ENCODE measurements at places on chromosomes 2 and 18.

- no peak for DNase-seq
Measured at GRCh38 chr2:164964700-164965099, 9.4 kb upstream of the SLC38A11 start.

GRCh38 chr2:124395961-124396360, 370.9 kb downstream of the CNTNAP5 start:
- no peak for DNase-seq

GRCh38 chr18:58235001-58235436, 191.0 kb downstream of the NEDD4L start:
- DNase-seq: no peak

GRCh38 chr2:186427970-186428369, 58.1 kb upstream of the ZC3H15 start:
- DNase-seq: no peak

- DNase-seq: no peak
Measured at GRCh38 chr2:89848114-89848513, 1156.6 kb downstream of the RPIA start.

- no peak for DNase-seq
Measured at GRCh38 chr2:234556848-234557573, 60.1 kb upstream of the ARL4C start.

- DNase-seq: no peak
Measured at GRCh38 chr2:64277101-64277849, 133.1 kb upstream of the PELI1 start.

DNA sequence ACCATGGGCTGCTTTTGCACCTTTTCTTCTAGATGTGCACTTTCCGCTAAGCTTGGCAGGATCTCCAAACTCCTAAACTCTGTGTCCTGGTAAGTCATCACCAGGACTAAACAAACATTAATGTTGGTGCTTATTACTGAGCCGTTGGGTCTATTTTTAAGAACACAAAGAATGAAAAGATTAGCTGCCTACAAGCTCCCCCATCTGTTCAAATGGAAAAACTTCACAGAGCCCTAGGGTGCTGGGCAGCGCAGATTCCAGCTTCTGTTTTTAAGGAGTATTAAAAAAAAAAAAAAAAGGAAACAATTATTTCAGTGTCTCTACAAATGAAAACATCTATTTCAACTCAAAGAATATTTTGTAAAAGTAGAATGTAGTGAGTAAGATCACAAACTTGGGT, 97.8 kb upstream of the AQP4 start:
- DNase-seq: no peak

DNA sequence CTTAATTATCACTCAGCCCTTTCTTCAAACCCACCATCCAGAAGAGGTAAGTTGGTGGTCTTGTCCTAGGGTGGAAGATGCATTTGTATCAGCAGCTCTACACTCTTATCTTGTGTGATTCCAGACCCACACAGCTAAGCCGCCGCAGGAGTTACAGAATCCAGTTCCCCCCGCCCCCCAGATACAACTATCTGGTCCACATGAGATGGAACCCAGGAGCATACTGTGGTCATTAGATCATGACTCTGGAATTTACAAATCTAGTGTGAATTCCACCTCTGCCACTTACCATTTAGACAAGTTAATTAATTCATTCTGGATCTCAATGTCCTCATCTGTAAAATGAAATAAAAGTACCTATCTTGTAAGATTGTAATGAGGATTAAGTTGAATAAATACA, 486.4 kb downstream of the BCL11A start:
- peak; percentile 45 for DNase-seq

- no peak for DNase-seq
Measured at GRCh38 chr2:236825989-236826510, 256.4 kb downstream of the ACKR3 start.

- no peak for DNase-seq
Measured at GRCh38 chr2:54262015-54262765, 6.2 kb upstream of the TSPYL6 start.

- no peak for DNase-seq
Measured at GRCh38 chr18:12076424-12077140, 17.1 kb upstream of the ANKRD62 start.

- DNase-seq: no peak
Measured at GRCh38 chr18:63158676-63159291, 160.8 kb downstream of the BCL2 start.

DNA sequence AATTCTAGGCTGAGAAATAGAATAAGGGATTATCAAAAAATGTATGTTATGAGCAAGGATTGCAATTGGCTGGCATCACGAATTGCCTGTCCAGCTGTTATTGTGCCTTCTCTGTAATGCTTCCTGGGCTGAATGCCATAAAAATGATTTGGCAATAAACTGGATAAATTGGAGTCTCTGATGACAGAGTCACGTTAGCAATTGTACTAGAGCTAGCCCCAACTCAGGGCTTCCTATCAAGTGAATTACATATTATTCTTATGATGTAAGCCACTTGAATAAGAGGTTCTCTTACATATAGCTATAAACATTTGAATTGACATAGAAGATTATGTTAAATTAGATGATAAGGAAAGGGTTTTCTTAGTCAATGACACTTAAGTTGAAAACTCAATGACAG, 607.5 kb upstream of the REG3G start:
- DNase-seq: no peak

- no peak for DNase-seq
Measured at GRCh38 chr18:4125627-4126230, 329.4 kb downstream of the DLGAP1 start.

DNA sequence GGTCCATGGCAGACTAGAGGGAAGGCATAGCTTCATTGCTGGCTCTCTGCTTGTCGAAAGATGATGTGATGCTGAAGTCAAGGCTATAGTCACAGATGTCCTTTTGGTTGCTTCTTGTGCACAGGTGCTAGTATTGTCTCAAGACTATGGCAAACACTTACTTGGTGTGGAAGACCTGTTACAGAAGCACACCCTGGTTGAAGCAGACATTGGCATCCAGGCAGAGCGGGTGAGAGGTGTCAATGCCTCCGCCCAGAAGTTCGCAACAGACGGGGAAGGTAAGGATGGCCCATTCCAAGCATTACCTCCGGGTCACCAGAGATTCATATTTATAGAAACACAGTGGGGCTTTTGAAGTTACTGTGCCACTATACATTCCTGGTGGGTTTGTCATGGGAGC, 95.5 kb upstream of the EML6 start:
- DNase-seq: no peak

DNA sequence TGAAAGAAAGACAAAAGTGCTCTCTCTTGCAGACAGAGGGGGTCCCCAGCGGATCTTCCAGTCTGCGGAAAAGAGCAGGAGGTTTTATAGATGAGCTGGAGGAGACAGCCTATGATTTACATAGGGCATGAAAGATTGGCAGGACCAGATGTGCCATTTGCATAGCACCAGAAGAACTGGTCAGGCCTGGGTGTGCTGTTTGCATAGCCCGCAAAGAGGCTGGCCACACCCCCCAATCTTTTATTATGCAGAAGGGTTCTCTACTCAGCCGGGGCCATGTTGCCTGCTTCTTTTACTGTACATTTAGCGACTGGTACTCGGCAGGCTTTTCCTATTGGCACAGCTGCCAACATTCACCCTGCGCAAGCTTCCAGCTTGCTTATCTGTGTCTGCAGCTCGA, 317.6 kb downstream of the GALR1 start:
- DNase-seq: no peak

- no peak for DNase-seq
Measured at GRCh38 chr2:10330700-10331026, 28.0 kb downstream of the HPCAL1 start.

GRCh38 chr2:242041816-242042215, 172.3 kb downstream of the RTP5 start:
- no peak for DNase-seq

- no peak for DNase-seq
Measured at GRCh38 chr2:190805126-190805525, 75.5 kb upstream of the GLS start.

DNA sequence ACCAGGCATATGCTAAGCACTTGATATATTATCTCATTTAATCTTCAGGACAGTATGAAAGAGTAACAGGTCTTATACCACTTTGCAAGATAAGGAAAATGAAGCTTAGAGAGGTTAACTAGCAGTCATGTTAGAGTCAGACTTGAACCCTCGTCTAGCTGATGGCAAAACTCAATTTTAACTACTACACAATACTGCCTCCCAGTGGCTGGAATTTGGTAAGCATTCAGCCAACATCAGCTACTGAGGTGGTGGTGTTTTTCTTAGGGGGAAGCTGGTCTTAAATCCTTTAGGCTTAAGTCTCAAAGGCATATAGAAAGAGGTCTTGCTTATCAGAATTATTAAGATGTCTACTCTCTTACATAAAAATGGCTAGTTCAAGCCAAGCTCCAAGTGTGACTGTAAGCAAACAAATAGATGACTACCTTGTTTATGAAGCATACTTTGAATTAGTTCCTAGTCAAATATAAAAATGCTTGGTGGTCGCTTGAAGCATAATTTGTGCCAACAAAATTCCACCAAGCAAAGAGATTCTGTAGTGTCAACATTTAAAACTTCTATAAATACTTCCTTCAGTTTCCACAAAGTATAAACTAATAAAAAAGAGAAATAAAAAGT, 325.4 kb upstream of the FIGN start:
- no peak for DNase-seq

DNA sequence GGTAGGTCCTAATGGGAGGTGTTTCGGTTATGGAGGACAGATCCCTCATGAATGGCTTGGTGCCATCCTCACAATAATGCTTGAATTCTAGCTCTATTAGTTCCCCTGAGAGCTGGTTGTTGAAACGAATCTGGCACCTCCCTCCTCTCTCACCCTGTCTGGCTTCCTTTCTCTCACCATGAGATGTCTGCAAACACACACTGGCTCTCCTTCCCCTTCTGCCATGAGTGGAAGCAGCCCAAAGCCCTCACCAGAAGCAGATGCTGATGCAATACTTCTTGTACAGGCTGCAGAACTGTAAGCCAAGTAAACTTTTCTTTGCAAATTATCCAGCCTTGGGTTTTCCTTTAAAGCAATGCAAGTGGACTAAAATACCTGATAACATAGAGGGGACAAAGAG, 86.6 kb downstream of the RND3 start:
- DNase-seq: no peak

Data from fibroblast of skin of left biceps (primary cell).